ENCODE measurements at places on chromosomes 4 and X.

DNA sequence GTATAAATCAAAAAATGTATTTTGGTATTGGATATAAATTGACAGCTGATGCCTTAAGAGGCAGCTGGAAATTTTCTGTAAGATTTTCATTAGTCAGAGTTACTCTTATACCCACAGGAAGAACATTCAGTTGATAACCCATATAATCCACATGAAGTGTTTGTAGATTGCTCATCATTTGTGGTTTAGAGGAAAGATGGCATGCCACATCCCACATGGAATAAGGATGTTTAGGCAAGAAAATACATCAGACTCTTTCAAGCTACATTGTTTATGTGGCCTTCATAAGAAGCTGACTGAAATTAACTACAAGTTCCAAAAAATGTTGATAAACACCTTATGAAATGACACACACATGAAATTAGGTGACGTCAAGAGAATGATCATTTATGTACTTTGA, 56.6 kb downstream of the AREG start:
- DNase-seq = no peak

GRCh38 chr4:31058656-31059055, 338.5 kb downstream of the PCDH7 start:
- no peak for DNase-seq

DNA sequence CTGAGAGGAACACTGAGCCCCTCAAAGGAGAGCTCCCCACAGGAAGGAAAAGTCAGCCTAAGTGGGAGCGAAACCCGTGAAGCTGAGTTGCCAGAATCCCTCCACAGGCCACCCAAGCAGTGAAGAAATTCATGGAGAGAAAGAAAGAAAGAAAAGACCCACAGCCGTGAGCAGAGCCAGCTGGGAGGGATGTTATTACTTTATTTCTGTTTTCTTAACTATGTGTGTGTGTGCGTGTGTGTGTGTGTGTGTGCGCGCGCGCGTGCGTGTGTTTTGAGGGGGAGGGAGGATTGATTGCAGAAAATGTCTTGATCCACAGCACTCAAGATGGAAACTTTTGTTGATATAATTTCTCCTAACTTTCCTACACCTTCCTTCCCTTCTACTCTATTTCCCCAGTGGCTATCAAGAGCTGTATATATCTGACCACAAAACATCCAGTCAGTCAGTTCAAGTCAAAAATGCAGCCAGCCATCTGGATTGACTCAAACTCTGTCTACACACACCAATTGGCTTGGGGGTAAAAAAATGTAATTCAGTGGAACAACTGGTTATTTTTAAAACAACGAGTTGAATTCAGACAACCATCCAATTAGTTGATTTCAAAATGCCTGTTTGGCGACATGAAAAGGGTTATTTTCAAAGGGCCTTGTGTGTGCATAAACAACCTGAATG, 13.8 kb upstream of the GPC3 start:
- DNase-seq = no peak

GRCh38 chr4:56828784-56829535, 7.5 kb upstream of the SPINK2 start:
- no peak for DNase-seq

Data from muscle of arm (tissue), 14 donors.